Smooth muscle cell of trachea (primary cell): ENCODE measurements at places on chromosomes 4 and X. TPM values are rescaled to one million over a fixed set of nuclear protein-coding genes. Genes with fewer than 3 reads are reported as not detected.

The FGG gene
- not detected in 2 replicates for total RNA-seq

The DMRTC1 gene
- not detected in 2 replicates for total RNA-seq

The PPP4R3C gene
- total RNA-seq: not detected in 2 replicates

The HEPH gene
- 57.7 and 116 TPM in 2 replicates for total RNA-seq

The CT45A10 gene
- not detected in 2 replicates for total RNA-seq

The SLC39A8 gene
- 2.0 and 9.3 TPM in 2 replicates for total RNA-seq
